Esophagus mucosa (tissue), 1 donor: ENCODE measurements at places on chromosomes 3 and 15. TPM values are rescaled to one million over a fixed set of nuclear protein-coding genes. Genes with fewer than 3 reads are reported as not detected.

- peak; percentile 78 for ATAC-seq
Observed at GRCh38 chr3:122313281-122313680, 11.8 kb upstream of the CSTA start.

DNA sequence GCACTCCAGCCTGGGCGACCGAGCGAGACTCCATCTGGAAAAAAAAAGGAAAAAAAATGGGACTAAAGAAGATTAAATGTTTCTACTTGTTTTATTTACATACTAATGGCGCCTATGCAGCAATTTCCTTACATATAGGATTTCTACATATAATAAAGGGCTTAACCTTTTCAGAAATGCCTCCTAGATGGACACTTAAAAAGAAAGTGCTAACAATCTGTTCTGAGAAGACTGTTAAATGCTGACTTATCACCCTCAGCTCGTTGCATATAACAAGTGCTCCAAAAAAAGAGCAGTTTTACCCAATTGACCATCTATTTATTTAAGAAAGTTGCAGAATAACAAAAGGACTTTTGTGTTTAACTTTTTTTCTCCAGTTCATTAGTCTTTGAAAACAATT is 32.7 kb downstream of the DENND4A start:
- no peak for ATAC-seq

- ATAC-seq: no peak
Observed at GRCh38 chr3:15204005-15204404, 2.0 kb upstream of the CAPN7 start.

- ATAC-seq: no peak
Observed at GRCh38 chr15:34102175-34102925, 467 bp downstream of the PGBD4 start.

DNA sequence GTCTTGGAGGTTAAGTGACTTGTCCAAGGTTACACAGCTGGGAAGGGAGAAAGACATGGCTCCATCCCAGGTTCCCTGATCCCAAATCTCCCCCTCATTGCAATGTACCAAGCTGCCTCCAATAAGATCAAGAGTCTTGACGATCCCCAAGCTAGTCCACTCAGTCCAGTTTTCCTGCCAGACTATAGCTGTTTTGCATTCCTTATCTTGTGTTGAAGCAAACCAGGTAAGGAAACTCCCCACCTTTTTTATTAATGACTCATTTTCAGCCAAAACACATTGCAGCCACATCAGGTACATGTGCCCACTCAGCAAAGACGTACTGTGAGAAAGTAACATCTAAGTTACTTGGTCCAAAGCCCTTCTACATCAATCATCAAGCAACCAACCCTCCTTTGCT is 41.9 kb downstream of the LIPC start:
- ATAC-seq: no peak

GRCh38 chr3:119329551-119329950 is 35.4 kb downstream of the ARHGAP31 start:
- ATAC-seq: no peak

DNA sequence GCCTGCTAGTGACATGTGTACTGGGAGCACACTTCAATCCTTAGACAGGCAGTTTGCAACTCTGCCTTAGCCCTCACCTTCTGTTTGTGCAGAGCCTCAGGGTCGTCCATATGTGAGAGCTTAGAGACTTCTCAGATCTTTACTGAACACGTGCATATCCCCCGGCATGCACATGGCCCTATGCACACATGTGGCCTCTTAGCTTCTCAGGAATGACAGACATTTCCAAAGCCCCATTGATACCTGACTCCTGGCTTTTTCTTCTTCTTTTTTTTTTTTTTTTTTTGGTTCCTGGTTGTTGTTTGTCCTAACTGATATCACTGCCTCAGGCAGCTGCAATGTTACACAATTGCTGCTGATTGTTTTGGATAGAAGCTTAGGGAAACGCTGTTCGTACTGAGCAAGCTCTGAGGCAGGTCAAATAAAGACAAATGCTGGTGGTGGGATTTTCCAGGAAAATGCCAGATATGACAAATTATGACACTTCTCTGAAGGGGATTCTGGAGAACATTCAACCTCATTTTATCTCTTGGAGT is 107.2 kb upstream of the RGMA start:
- no peak for ATAC-seq

DNA sequence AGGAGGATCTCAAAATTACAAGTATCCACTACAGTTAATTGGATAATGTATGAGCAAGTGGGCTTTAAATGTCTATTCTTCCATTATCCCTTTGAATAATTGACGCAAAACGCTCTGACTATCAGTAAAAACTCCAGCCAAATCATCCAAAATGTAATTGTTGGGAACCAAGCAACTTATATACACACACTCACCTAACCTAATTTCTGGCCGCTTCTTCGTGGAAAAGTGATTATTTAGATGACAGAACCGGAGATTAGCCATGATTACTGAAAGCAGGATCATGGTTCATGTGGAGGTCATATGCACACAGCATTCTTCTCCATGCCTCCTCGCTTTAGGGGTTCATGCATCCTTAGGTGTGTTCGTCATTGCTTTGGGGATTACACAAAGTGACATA is 992.4 kb downstream of the NAALADL2 start:
- no peak for ATAC-seq

DNA sequence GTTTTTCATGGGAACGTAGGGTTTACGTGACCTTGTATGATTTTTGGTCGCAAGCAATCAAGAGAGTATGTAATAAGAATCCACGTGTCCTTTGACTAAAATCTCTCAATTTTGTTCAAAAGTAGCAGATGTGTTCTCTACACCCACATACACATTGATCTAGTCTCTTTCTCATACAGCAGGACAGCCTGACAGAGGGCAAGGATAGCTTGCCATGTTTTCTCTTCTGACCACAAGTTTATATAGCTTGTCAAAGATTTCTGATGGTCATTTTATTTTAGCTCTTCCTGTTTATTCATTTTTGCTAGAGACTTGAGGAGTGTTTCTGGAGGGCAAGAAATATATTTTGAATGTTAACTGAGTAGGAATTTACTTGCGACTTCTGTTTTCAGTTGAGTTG is 570.2 kb upstream of the ALCAM start:
- no peak for ATAC-seq

GRCh38 chr15:40340740-40341400 is at the start of gene CCDC9B:
Gene CCDC9B, minus strand, starts transcription at chr15:40340939. Its CDS starts 120 bp downstream, at chr15:40340819.
- ATAC-seq: peak; percentile 66

GRCh38 chr15:98286831-98287230 is 326.3 kb downstream of the ARRDC4 start:
- ATAC-seq: no peak

DNA sequence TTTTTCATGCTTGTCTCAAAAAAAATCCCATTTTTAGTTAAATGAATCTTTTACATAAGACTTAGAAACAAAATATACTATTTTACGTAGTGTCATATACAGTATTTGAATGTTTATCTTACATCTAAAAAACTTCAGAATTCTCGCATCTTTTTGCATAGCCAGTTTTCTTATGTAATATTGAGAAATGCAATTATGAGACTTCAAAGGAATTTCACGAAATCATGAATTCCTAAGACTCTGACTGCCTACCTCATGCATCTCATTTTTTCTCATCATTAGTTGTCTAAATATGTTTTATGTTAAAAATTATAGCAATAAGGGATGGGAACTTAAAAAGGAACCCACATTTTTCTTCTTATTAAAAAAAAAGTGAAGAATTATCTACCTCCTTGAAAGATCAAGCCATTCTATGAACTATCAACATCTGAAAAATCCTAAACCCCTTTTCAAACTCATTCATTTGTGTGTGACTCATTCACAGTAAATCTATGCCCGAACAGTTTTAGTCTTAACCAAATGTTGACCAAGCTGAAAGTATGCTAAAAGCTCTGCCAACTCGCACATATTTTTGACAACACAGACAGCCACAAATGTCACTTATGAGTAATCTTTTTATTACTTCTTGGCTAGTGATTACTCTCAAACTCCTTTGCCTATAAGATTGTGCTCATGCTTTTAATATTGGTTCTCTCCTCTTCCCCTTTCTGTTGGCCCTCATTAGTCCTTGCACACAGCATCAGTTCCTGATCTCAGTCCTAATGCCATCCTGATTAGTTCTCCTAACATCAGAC is 115.9 kb downstream of the DCLK3 start:
- peak; percentile 28 for ATAC-seq

The LOXL1 gene
- total RNA-seq: 5.8 TPM

The PDCD10 gene
- 49.4 TPM for total RNA-seq

The PPP1R14D gene
- not detected for total RNA-seq

The ACKR4 gene
- total RNA-seq: not detected

The CRYGS gene
- total RNA-seq: 1.2 TPM

The TGM4 gene
- total RNA-seq: not detected

The MGA gene
- total RNA-seq: 18.2 TPM
